Suppressor macrophage treated with lipopolysaccharide for 4 hours (primary cell): ENCODE measurements at places on chromosomes 16 and 17.

GRCh38 chr16:72255786-72256185 lies 83.8 kb upstream of the PMFBP1 start:
- no peak for DNase-seq

DNA sequence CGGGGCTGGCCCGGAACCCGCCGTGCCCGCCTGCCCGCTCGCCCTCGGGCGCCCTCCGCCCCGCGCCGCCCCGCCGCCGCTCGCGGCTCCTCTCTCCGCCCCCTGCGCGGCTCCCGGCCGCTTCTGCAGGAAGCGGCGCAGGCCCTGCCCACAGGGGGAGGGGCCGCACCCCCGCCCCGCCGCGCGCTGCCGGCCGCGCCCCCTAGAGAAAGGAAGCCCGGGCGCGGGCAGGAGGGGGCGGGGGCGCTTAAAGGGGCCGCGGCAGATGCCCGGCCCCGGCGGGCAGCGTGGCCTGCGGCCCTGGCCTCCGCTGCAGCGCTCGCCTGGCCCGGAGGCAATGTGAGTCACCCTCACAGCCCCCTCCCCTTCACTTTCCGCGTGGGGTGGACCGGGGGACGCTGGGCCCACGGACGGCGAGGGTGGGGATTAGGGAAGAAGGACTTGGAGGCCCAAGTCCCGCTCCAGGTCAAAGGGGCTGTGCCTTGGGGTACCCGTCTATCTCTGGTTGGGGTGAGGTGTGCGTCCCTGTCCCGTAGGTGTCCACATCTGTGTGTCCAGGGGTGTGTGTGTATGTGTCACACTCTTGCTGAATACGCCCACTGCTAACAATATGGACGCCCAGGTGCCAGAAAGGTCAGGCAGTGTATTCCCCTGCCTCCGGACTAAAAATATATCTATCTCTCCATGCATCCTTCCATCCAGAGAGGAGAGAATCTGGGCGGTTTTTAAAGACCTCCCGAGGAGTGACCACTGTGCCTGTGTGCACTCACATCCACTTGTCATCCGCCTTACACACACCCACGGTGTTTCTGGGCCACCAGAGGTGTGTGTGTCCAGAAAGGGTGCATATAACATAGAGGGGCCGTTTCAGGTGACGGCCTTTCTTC lies at the start of gene GIT1:
TSS of gene GIT1 (minus strand) at position 125 of the 887 bp plus-strand sequence. CDS start 270 bp downstream, outside the sequence.
- peak; percentile 95 for DNase-seq

DNA sequence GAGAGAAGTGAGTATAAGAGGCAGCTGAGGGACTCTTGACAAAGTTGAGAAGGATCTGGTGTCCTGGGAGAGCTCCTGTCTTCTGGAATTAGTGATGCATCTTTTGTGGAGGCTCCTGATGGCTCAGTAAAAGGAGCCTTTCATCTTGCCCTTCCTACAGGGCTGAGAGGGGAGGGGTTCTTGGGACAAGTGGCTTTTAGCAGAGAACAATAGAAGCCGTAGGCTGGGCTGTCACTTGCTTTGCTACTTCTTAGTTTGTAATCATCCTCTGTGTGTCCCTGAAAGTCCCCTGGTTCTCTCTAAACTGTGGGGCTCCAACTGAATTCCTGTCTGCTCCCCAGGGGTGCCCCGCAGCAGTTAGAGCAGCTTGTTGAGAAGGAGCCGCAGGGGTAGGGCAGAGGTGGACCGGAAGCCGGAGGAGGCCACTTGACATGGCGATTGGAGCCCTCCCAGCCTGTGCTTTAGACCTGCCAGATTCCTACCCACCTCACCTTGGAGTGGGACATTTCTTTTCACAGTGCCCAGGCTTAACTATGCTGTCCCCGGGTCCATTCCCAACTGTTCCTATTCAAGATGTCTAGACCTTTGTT lies 85.1 kb downstream of the PRKCA start:
- DNase-seq = no peak

DNA sequence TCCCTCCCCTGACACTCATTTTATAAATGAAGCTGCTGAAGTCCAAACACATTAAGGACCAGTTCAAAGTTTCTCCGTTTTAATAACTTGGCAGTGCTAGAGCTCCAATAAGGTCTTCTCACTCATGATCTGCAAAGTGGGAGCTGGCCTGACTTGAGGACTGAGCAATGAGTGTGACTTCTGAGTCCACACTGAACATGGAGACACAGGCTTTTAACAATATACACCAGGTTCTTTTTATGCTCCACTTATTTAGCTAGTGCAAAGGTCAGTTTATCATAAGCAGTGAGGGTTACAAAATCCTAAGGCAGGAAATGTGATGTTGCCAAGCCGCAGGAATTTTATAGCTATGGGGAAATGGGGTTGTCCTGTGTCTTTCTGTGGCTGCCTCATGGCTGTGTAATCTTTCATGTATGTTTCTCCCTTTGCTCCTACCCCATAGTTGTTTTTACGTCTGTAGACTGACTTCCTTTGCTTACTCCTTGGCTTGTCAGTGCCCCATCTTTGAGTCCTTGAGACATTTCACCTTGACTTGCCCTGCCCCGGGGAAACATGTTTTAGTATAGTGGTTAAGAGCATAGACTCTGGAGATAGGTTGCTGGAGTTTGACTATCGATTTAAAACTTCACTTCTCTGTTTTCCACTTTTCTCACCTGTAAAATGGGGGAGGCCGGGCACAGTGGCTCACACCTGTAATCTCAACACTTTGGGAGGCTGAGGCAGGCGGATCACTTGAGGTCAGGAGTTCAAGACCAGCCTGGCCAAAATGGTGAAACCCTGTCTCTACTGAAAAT lies 12.2 kb upstream of the MMD start:
- peak; percentile 69 for DNase-seq

- no peak for DNase-seq
Observed at GRCh38 chr16:53281280-53281679, 153.0 kb upstream of the RBL2 start.

GRCh38 chr16:17155485-17155884 lies 315.3 kb downstream of the XYLT1 start:
- DNase-seq = peak; percentile 47

DNA sequence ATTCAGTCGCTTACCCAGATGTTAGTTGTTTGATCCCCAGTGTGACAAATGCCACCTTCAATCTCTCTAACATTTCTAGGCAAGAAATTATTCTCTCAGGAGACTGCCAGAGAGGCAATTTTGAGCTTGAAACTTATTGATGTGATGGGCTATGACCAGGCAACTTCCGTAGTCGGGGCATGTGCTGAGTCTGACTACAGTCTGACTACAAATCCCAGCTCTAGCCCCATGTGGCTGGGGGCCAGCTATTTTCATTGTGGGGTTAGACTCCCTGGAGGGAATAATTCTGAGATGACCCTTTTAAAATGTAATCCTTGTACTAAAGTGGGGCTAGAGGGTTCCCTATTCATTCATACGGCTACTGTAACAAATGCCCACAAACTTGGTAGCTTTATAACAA lies 65.9 kb downstream of the RBFOX1 start:
- no peak for DNase-seq

DNA sequence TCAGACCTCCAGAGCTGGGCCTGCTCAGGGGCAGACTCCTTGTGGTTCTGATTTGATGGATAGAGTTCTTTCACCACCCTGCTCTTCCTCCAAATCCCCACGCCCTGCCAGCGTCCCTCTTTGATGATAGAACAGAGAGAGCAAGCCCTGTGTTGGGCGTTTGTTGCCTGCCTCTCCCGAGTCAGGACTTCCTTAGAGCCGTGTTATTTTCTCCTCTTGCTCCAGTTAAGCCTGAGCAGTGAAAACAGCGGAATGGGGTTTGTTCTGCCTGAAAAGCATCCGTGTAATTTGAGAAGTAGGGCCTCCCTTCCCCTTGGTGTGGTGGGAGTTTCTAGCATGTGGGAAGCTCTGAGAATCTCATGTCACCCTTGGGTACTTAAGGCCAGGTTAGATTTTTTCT lies 22.1 kb downstream of the TMEM94 start:
- no peak for DNase-seq

- DNase-seq = no peak
Observed at GRCh38 chr17:63480192-63480784, 3.4 kb downstream of the ACE start.

- DNase-seq = no peak
Observed at GRCh38 chr17:78049609-78050008, 78.9 kb downstream of the TMC6 start.

GRCh38 chr16:30778549-30779244 lies 8.3 kb downstream of the ZNF629 start:
- DNase-seq = no peak

- DNase-seq = no peak
Observed at GRCh38 chr17:80109066-80109660, 7.8 kb downstream of the GAA start.

GRCh38 chr16:77986011-77986740 lies 36.2 kb upstream of the CLEC3A start:
- DNase-seq = no peak

DNA sequence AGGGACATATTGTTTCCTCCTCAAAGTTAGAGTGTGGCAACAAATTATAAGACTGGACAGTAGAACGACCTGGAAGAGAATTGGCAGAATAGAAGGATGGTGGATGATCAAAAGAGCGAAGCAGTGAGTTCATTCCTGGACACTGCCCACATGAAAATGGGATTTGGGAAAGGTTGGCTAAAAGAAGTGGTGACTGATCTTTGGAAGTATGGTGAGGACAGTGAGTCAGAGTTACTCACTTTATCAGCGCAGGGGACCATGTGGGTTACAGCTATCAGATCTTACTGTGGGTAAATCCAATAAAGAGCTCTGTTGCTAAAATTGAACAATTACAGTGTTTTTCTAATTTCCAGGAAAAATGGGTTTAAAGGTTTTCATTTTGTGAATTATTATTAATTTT lies 2.7 kb upstream of the TANC2 start:
- no peak for DNase-seq

DNA sequence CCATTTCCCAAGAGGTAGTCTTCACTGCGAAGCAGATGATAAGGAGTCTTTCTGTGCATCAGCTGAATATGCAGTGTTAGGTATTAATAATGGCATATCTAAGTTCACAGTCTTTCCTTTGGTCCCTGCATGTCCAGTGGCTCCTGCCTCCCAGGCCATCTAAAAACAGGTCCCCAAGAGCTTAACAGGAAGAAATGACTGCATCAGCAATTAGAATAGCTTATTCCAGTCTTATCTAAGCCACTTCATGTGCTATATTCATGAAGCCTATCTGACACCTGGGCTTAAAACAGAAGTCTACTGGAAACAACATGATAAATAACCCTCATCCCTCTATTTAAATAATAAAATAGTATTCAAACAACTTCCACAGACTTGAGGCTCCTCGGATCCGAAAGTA lies 346.1 kb upstream of the ERCC4 start:
- no peak for DNase-seq

DNA sequence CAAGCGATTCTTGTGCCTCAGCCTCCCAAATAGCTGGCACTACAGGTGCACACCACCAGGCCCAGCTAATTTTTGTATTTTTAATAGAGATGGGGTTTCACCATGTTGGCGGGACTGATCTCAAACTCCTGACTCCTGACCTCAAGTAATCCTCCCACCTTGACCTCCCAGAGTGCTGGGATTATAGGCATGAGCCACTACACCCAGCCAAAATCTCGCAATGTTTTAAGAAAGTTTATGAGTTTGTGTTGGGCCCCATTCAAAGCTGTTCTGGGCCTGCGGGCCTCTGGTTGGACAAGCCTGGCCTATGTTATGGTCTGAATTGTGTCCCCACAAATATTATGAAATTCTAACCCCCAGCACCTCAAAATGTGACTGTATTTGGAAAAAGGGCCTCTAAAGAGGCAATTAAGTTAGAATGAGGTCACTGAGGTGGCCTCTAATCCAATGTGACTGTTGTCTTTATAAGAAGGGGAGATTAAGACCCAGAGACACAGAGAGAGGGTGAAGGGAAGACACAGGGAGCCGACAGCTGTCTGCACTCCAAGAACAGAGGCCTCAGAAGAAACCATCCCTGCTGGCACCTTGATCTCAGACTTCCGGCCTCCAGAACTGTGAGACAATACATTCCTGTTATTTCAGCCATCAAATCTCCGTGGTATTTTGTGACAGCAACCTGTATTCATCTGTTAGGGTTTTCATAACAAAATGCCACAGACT lies 469.9 kb downstream of the HS3ST4 start:
- no peak for DNase-seq

DNA sequence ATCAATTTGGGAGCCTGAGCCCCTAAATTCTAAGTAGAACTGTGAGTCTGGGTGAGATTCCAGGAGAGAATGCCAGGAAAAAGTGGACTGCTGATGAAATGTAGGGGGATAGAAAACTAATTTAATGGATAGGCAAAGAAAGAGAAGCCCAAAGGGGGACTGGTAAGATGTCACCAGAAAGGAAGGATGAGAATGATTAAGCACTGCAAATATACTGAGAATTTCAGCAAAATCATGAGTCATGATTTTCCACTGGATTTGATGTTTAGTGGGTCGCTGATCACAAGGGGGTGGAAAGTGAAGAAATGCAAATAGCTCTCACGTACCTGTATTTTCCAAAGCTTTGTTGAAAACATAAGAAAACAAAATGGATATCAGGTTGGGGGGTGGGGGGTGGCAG lies 201.8 kb downstream of the SLC39A11 start:
- DNase-seq = no peak

DNA sequence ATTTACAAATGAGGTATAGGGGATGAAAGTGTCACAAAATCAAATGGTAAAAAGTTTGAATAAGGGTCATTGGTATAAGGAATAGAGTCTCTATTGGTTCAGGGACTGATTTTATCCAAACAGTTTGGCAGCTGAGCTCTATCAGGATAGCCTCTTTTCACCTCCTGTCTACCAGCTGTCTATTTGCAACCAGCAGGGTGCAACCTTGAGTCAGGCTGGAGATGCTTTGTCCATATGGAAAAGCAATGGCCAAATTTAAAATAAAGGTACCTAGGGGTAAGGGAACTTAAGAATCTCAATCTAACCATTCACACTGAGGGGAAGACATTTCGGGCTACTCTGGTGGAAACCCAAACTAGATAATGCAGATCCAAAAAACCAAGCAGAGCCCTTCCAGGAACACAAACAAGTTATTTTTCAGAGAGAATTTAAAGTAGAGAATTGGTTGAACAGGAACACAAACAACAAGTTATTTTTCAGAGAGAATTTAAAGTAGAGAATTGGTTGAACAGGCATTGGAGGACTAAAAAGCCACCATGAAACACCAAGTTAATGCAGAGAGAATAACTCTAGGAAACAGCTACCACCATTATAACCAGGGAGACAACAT lies 12.6 kb upstream of the CA10 start:
- no peak for DNase-seq

DNA sequence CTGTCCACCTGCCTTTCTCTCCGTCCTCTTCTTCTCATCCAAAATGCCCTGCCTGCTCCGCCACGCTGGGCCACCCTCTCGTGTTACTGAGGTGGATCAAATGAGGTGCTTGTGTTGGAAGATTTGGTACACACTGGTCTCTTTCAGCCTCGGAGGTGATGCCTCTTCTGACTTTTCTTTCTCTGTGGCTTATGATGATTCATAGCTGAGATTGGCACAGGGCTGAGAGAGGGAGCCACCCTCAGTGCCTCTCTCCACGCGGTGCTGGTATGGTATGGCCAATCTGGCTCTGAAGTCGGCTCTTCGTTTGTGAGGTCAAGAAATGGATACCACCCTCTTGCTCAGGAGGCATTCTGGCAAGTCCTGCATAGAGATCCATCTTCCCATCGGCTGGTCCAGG lies 82.4 kb downstream of the PLCG2 start:
- DNase-seq = no peak

GRCh38 chr17:63833026-63833740 lies 5.7 kb upstream of the FTSJ3 start:
- DNase-seq = no peak
